ENCODE measurements at places on chromosomes 13 and 19.
A peak's percentile ranks its signal among the peaks of the same experiment; 100 is the strongest.

DNA sequence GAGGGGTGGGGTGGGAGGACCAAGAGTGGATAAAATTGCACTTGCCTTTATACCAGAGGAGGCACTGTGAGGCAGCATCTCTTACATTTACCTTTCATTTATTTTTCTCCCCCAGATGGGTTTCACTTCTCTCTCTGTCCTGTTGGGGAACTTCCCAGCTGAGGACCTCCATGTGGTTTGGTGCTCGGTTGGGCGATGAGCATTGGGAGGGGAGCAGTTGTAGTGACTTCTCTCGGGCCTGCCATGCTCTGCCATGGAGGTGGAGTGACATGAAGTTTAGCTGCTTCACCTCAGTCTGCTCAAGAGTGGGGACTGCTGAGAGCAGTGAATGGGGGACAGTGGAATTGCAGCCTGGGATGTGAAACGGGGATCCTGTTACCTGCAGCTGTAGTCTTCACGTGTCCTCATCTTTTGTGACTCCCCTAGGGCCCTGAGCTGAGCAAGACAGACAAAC lies 23.1 kb upstream of the CXCL17 start:
- no peak for DNase-seq

DNA sequence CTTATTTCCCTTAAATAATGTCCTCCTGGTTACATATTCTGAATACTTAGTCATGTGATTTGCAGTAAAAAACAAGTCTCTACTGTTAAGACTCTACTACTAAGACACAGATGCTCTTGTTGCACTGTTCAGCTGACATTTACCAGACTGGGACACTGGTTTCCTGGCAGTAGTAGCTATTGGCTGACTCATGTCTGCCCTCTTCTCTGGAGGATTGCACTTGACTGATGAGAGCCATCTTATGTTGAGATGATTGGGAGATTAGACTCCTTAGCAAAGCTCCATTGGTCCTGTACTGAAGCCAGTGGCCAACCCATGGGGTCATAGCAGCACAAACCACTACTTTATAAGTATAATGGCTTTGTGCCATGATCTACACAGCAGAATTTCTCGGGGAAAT lies 1672.6 kb upstream of the PCDH20 start:
- no peak for DNase-seq

DNA sequence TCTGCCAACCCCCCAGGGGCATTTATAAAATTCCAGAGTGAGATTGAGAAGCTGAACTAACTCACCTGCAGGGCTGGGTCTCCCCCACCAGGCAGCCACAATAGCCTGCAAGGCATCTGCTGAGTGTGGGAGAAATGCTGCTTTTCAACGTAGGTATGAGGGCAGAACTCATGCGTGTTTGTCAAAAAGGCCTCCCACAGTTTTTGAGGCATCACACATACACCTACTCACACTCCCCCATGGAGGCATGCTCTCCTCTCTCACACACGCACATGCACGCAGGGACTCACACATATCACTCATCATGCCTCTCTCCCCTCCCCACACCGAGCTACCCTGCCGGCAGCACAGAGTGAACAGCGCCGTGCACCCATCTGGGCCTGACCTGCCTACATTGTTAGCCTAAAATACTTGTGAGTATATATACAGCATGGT lies 390.5 kb downstream of the FGF9 start:
- no peak for DNase-seq

GRCh38 chr19:55305491-55305890 lies 19.6 kb downstream of the TMEM150B start:
- no peak for DNase-seq

GRCh38 chr19:485583-486236 lies 10.6 kb upstream of the MADCAM1 start:
- DNase-seq: no peak

DNA sequence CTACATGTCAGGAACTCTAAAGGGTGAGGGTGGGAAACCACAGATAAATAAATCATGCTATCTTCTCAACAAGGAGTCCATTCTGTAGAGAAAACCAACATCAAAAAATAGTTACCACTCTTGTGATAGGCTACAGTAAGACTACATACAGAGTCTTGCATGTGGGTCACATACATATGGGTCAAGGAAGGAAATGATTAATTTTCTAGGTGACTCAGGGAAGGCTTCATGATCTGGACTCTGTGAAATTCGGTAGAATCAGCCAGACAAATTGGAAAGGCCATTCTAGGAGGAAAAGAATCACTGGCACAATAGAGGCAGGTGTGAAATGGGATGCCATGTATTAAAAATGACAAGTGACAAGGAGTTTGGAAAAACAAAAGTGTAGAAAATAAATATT lies 638.9 kb downstream of the LIG4 start:
- DNase-seq: no peak

DNA sequence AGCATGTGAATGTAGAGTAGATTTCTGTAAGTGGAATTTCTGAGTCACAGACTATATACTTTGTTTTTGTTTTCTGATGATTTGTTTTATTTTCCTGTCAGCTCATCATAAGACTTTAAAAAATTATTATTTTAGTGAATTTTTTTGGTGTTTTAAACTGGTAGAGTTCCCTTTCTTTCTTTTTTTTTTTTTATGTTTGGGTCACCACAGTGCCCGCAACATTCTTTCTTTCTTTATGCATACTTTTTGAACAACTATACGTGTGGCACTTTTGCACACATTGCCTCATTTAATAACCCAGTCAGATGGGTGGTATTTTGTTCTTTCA lies 46.0 kb downstream of the WDFY2 start:
- DNase-seq: peak; percentile 9

- no peak for DNase-seq
Measured at GRCh38 chr13:53144826-53145225, 116.2 kb downstream of the OLFM4 start.

- DNase-seq: no peak
Measured at GRCh38 chr19:11414544-11414943, 4.6 kb downstream of the RGL3 start.

DNA sequence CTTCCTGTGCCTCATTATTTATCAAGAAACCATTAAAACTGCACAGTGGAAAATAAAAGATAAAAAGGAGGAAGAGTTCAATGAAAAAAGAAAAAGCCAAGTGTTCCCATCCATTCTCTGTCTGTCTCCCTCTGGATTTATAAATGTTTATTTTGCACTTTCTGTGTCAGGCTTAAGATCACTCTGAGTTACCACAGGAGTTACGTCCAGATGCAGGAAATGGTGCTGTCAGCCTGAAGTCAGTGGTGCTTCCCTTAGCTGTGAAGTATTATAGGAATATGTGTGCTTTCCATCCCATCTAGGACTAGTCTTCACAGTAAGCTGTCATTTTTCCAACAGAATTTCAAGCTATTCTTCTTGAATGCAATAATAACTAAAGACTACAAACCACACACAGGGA lies 420.2 kb downstream of the KCTD12 start:
- DNase-seq: no peak

DNA sequence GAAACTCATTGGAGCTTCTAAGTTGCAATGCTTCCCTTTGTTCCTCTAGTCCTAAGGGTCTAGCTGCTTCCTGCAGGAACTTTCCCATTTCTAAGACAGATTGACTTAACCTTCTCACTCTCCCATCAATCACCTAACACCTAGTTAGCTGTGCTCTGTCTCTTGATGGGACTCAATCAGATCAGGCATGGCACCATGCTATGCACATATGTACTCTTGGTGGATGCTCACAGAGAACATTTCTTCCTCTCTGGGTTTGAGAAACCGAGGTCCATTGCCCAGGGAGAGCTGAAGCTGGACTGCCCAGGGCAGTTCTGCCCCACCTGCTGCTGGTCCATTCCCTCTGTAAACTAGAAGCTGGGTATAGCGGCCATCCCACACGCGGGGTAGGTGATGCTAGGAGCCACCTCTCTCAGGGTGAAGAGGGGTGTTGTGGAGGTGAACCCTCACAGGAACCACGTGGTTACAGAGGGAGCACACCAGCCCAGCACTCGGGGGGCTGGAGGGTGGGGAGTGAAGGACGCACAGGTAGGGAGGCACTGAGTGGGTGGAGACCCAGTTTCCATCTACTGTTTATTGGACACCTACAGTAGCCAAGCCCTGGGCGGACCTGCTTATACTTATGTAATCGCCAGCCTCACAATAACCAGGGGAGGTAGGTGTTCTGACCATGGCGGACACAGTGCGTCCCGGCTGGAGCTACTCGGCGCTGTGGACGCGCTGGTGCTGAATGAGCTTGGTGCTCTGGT lies 3.1 kb upstream of the UBE2M start:
- no peak for DNase-seq

DNA sequence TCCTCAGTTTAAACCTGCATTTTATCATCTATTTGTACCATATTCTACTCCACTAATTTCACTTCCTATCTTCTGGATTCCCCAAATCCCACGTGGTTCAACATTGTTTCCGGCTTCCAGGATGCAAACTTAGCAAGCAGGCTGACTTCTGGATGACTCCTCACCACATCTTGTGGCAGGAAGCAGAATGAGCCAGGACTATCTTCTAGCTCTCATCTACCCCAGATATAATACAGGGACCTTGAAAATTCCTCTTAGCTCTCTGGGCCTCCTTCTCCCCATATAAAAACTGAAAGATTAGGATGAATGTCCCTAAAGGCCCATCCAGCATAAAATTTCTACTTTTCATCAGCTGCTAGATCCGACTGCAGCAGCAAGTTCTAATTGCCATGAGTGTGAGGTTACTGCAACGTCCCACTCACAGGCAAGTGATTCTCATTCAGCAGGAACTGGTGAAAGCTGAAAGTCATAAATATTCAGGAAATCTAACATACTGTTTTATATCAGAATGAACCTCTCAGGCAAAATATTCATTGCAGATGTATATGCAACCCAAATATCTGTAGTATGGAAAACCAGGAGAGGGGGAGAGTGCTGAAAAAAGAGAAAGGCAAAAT lies 93.4 kb downstream of the KCTD12 start:
- peak; percentile 27 for DNase-seq

DNA sequence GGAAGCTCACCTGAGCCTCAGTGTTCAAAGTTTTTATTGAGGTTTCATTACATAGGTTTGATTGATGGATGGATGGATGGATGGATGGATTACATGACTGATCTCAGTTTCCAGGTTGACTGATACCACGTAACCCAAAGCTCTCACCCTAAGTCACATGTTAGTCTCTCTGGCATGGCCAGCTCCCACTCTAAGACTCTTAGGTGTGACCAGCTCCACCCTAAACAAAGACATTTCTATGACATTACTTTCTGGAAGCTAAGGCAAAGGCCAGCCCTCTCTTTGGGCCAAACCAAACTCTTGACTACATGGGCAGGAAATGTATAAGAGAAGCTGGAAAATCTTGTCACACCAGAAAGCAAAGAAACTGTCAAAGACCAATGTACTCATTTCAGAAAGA lies 28.6 kb downstream of the POLR1D start:
- no peak for DNase-seq

Data from amniotic stem cell (primary cell).